ENCODE measurements at places on chromosomes 2 and 18.

- DNase-seq = no peak
Observed at GRCh38 chr2:127570282-127571250, 35.1 kb downstream of the MYO7B start.

GRCh38 chr18:30465096-30465495, 577.4 kb downstream of the DSC3 start:
- DNase-seq = no peak

DNA sequence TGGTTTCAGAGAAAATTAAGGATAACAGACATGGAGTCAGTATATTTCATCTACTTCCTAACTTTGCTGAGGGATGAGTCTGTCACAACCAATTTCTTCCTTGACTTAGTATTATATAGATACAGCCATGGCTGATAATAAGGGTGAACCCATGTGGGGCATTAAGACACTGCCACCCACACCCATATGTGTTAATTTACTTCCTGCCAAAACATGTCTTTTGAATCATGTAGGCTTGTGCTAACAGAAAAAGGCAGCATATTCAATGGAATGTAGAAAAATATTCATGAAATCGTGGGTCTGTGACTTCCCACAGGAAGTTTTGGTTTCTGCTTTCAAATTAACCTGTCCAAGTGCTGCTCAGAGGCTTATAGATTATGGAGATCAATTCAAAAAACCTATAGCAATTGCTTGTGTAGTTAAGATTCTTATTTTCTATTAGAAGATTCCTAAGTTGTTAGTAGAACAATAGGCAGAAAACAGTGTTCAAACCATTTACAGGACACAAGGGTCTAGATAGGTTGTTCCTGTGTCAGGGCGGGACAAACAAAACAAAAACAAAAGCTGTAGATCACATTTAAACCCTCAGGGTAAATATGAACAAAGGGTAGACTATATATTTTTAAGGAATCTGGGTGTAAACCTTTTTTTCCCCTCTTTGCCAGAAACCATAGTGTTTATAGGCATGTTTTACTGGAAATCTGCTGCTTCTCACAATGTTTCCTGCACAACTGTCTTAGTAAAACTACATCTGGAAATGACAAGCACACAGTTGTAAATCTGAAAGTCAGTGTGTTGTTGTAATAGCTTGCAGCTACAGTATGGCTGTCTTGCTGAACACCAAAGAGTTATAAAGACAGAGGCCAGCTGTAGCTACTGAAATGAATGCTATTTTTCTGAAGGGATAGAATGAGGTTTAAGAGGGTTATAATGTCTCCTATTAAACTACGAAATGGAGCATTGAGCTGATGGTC, 691.2 kb downstream of the EPHA4 start:
- no peak for DNase-seq

DNA sequence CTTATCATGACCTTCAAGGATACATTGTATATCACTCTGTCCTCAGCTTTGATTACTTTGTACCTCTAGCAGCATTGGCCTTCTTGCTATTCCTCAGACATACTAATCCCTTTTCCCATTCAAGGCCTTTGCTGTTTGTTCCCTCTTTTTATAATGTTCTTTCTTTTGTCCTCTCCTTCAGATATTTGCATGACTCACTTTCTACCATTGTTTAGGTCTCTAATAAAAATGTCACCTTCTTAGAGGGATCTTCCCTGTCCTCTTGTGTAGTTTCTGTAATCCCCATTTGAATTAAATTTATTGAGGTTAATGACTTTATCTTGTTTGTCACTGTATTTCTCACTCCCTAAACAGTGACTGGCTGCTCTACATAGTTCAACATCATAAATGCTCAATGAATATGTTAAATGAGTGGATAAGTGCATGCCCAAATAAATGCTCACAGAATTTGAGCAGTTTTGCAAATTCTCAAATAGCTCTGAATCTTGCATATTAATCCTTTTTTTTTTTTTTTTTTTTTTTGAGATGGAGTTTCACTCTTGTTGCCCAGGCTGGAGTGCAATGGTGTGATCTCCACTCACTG, 135.9 kb downstream of the AGPS start:
- no peak for DNase-seq

- DNase-seq = no peak
Observed at GRCh38 chr2:197515315-197515738, 539 bp upstream of the MOB4 start.

DNA sequence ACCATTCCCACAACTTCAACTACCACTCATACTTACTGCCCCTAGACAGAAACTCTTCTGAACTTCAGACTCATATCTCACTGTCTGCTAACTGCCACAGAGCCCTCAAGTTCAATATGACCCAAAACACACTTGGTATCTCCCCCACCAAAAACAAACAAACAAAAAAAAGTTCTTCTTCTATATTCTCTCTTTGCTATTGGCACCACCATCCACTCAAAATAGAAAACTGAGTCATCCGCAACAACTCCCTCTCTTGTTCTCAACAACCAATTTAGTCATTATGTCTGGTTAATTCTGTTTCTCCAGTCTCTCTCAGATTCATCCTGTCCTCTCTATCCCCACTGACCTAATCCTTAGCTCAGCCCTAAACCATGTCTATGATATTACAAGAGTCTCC, 7.2 kb upstream of the DCTN1 start:
- DNase-seq = no peak

GRCh38 chr2:58553937-58554336, 312.8 kb upstream of the FANCL start:
- no peak for DNase-seq

DNA sequence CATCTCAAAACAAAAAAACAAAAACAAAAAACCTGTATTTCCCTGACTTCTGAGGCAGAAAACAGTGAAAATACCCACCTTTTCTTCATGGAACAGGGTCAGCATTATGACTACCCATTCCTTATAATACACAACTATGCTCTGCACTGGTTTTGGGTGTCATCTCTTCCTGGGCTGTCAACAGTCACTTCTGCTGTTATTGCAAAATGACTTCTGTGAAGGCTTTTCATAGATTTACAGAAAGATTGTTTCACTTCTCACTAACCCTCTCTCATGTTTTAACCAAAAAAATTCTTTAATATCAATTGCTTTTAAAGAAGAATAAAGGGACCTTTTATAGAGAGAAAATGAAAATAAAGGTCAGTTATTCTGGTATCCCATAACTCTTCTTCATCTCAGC, 26.5 kb upstream of the PIK3C3 start:
- DNase-seq = no peak

DNA sequence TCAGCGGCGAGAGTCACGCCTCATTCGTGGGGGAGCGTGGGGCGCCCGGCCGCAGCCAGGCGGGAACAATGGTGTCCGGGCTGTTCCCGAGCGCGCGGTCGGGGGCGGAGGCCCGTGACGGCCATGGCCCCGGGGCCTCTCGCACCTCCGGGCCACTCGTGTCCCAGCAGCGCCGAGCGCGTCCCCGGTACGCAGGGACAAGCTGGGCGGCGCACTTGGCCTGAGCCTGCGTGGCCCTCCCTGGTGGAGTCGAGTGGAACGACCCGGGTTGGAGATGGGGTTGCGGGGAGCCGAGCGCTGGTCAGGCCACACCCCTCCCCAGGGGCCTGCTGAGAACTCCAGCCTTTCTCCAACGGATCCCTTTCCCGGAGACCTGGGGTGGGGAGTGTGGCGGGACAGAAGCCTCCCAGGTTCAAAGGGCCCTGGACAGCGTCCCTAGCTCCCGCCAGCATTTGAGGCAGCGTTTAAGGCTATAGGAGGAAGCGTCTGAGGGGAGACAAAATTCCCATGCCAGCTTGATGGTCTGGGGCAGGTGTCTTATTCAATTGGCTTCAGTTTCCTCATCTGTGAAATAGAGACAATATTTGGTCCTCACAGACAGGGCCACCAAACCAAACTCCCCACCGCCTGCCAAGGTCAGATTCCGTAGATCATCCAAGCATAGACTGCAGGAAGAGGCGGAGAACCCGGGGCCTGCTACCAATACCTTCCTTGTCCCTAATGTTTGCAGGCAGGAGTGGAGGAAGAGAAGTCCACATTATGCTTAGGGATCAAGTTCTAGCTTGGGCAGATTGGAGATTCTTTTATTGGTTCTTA, 553 bp downstream of the CNDP2 start:
- DNase-seq = peak; percentile 63

- no peak for DNase-seq
Observed at GRCh38 chr2:2325516-2325915, 5.6 kb downstream of the MYT1L start.

DNA sequence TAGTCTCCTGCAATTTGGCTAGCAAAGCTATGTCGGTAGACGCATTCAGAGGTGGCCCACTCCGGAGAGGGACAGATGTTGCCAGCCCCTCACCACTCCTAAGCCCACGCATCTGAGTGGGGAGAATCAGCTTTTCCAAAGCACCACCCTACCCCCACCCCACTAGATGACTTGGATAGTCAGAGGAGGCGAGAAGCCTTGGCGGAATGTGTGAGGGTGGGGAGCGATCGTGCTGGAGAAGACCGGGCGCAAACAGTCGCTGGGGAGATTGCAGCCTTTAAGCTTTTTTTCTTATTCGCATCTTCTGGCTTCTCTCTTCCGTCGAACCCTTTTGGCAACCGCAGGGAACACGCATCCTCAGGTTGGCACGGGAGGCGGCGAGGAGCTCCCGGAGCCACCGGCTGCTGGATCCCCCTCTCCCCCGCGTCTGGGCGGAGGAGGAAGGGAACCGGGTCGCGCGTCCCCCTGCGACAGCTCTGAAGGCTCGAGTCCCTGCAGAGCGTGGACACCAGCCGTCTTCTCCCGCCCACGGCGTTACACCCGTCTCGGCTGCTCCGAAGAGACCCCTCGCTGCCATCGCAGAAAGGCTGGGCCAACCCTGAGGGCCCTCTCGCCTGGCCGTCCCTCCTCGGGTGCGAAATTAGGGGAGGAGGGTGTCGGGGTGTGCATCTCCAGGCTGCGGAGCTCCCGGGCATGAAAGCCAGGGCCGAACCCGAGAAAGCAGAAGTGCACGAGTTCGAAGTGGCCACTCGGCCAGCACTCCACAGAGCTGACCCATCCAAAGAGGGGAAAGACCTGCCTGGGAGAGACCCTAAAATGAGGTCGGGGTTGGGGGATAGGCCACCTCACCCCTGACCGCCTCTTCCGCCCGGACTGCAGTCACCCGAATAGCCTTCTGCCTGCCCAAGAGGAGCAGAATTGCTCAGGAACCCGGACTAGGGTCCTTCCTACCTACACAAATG, 12.2 kb downstream of the EVX2 start:
- no peak for DNase-seq

DNA sequence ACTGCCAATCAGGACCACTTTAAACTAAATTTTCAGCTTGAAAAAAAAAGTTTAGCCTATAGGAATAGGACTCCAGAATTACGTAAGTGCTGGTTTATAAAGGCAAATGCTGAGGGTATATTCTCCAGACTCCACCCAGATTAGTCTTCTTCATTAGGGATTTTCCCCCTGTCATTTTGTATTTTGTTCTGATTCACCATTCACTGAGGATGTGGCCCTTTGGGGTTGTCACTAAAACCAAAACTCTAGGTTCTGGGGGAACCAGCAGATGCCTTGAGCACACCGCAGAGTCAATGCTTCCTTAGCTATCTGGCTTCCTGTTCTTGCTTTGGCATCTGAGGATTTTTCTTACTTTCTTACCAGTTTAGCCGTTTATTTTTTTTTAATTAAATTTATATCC, 10.5 kb downstream of the SCYGR4 start:
- DNase-seq = no peak

- no peak for DNase-seq
Observed at GRCh38 chr18:79509536-79509930, 113.8 kb downstream of the NFATC1 start.

GRCh38 chr2:63676135-63676534, 87.4 kb downstream of the MDH1 start:
- no peak for DNase-seq

GRCh38 chr18:37006742-37007141, 177.8 kb downstream of the KIAA1328 start:
- no peak for DNase-seq

DNA sequence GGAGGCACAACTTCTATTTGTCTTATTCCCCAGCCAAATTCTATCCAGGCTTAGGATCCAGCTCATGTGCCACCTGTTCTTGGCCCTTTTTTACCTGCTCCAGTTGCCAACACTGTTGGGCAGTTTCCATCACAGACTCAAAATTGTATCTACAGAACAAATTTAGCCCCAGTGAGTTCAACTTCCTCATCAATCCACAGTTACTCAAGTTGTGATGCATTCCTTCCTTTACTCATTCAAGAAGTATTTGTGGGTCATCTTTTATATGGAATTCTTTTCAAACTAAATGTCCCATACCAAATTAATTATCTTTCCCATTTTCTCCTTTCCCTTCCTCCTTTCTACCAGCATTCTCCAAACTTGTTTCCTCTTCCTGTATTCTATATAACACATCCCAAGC, 12.7 kb upstream of the DDX18 start:
- DNase-seq = no peak

GRCh38 chr2:220781622-220782241, 790.4 kb downstream of the EPHA4 start:
- DNase-seq = no peak

DNA sequence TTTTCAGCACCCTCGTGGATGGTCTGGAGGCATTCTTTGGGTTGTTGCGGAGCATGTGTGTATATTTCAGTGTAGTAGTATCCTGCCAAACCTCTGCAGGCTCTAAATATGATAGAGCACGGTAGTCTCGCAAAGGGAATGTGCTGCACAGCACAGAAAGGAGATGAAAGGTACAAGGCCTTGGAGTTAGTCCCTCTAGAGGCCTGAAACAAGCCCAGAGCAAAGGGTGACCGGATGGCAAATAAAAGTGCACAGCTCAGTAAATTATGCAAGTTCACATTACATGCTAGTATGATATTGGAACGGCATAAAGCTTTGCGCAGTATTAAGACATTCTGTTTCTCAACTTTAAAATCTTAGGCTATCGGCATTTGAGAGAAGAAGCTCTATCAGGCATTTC, 294.5 kb upstream of the REV1 start:
- DNase-seq = no peak

GRCh38 chr2:186486651-186487647, 889 bp downstream of the ZC3H15 start:
- no peak for DNase-seq

DNA sequence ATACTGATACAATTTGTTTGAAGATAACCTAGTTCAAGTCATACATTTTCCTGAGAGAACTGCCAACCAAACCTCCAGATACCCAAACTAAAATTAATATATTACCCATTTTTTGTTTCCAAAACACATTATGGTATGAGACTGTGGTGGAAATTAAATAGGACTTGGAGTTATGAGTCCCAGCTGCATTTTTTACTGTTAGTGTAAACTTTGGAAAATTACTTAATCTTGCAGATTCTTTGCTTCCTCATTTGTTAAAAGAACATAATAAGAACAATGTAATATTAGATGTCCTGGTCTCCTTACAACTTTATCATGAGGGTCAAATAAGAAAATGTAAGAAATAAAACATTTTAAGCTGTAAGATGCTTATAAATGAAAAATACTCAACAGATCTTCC, 98.2 kb upstream of the TRIB2 start:
- no peak for DNase-seq

- DNase-seq = no peak
Observed at GRCh38 chr2:12809526-12809925, 92.8 kb downstream of the TRIB2 start.

GRCh38 chr18:46171331-46171730, 67.1 kb downstream of the HAUS1 start:
- DNase-seq = no peak

Data from kidney glomerular epithelial cell (primary cell).